ENCODE measurements at places on chromosomes 7 and 10. TPM values are rescaled to one million over a fixed set of nuclear protein-coding genes. Genes with fewer than 3 reads are reported as not detected.

GRCh38 chr10:110420401-110421193, 77.1 kb upstream of the DUSP5 start:
- H3K4me3 ChIP-seq: no peak overlapping the region
- H3K4me1 ChIP-seq: no peaks in the 10 kb centered on the region
- H3K36me3 ChIP-seq: no peaks in the 10 kb centered on the region

GRCh38 chr7:37128327-37129034, 320.2 kb downstream of the ELMO1 start:
- no peak for DNase-seq
- no peaks in the 10 kb centered on the region for H3K36me3 ChIP-seq
- H3K27me3 ChIP-seq: no peaks in the 10 kb centered on the region
- H3K4me3 ChIP-seq: no peak overlapping the region
- no peak overlapping the region for H3K27ac ChIP-seq

DNA sequence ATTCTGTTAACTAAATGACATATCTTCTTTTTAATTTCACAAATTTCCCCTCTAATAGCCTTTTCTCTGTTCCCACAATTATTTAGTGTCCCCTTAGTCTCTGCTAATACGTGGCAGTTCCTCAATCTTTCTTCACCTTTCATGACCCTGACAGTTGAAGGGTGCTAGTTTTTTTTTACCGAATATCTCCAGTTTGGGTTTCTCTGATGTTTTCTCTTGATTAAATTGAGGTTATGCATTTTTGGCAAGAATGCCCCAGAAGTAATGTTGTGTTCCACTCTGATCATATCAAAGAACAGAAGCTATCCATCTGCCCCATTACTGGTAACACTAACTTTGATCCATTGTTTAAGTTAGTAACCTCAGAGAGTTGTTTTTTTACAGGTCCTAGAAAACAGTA, 133.6 kb upstream of the ASAH2 start:
- H3K36me3 ChIP-seq: no peaks in the 10 kb centered on the region
- no peak for DNase-seq
- H3K27ac ChIP-seq: peak overlapping the region; percentile 71

Gene CASTOR2
- polyA plus RNA-seq: 100 TPM

Gene MYO3A
- 0.03 TPM for polyA plus RNA-seq

All from psoas muscle (tissue), 8 donors.